ENCODE measurements at places on chromosomes 4 and X.

GRCh38 chr4:78951862-78952472, 12.7 kb upstream of the PAQR3 start:
- DNase-seq, result no peak

- DNase-seq, result no peak
Measured at GRCh38 chrX:39645178-39645895, 452.4 kb downstream of the BCOR start.

- no peak for DNase-seq
Measured at GRCh38 chrX:103688946-103689345, 2.4 kb upstream of the MORF4L2 start.

- no peak for DNase-seq
Measured at GRCh38 chr4:128649575-128650205, 159.8 kb upstream of the JADE1 start.

GRCh38 chrX:13223868-13224567, 95.8 kb downstream of the ATXN3L start:
- no peak for DNase-seq

GRCh38 chrX:12329476-12329875, 191.2 kb downstream of the FRMPD4 start:
- DNase-seq, result no peak

GRCh38 chr4:92646826-92647225, 343.1 kb downstream of the GRID2 start:
- no peak for DNase-seq

- DNase-seq, result no peak
Measured at GRCh38 chr4:123305736-123306135, 90.9 kb upstream of the SPRY1 start.

- no peak for DNase-seq
Measured at GRCh38 chrX:37672563-37672962, 13.0 kb upstream of the XK start.

GRCh38 chr4:147994491-147995385, 262.9 kb downstream of the ARHGAP10 start:
- DNase-seq, result no peak

GRCh38 chr4:5722328-5722727, 11.3 kb downstream of the EVC start:
- no peak for DNase-seq

DNA sequence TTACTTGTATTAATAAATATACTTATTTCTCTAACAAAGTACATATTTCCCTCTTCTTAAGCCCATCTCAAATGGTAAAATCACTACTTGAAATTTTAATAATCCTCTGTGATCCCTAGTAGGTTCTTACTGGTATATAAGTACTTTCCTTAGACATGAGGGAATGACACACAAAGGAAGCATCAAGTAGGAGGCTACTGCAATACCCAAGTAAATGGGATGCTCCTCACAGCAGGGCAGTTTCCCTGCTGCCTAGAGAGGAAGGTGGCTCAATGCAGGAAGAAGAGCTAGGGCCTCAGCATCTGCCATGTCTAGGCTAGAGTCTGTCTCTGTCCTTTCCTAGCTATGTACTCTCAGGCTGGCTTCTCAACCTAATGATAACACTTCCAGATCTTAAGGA, 122.1 kb upstream of the DIPK2B start:
- no peak for DNase-seq

GRCh38 chr4:53497487-53498244, 93.6 kb downstream of the LNX1 start:
- DNase-seq, result no peak

- no peak for DNase-seq
Measured at GRCh38 chr4:123200051-123200940, 196.3 kb upstream of the SPRY1 start.

GRCh38 chr4:288891-289290, 16.4 kb downstream of the ZNF732 start:
- no peak for DNase-seq

DNA sequence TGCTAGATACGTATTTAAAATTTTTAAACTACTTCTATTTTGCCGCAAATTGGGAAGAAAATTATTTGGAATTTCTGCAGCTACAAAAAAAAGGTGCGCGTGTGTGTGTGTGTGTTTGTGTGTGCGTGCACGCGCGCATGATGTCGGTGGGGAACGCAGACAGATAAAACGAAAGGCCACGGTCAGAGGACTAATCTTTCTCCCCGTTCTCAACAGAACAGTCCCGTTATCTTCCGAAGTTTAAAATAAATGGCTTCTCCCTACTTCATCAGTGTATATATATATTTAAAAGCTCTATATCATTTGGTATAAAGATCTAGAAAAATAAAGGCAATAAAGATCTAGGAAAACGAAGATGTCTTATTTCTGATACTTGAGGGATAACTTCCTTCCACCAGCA, 1.5 kb downstream of the MGARP start:
- no peak for DNase-seq

- DNase-seq, result no peak
Measured at GRCh38 chr4:172992648-172993378, 175.8 kb upstream of the GALNT7 start.

GRCh38 chr4:116982656-116983055, 102.7 kb downstream of the TRAM1L1 start:
- no peak for DNase-seq

DNA sequence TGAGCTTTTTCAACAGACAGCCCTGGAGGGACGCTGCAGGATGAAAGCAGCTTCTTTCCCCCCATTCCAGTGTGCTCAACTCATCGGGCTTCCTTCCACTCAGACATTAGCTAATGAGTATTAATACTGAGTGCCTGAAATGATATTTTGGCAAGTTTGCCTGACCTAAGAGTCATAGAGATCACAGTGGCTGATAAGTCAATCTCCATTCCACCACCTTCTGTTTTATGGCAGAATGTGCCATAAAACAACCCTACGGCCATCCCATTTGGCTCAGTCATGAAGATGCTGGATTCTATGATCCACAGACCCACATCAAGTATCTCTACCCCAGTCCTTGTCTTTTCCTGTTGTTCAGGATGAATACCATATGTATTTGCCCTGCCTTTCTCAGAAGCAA, 48.3 kb upstream of the MAB21L2 start:
- no peak for DNase-seq

DNA sequence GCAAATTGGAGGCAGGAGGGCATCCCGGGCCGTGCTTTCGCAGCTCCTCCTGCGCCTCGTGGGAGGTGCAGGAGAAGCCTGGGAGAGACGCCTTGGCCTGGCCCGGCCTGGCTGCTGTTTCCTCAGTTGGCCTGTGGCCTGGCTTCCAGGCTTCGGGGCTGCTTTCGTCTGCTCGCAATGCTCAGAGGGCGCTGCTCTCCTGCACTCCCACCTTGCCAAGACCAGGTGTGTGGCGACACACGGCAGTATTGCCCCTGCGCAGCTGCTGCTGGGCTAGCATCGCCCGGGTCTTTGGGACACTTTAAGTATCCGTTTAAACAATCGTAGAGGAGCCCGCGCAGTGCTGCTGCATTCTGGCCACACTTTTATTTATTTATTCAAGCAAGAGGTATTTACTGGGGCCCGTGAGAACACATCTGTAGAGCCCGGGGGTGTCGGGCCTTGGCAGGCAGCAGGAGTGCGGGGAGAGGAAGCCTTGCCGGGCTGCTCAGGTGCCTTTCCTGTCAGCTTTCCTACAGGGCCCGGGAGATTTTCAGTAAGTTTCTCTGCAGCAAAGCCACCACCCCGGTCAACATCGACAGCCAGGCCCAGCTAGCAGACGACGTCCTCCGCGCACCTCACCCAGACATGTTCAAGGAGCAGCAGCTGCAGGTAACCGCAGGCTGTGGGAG, 26.2 kb upstream of the HGFAC start:
- DNase-seq, result no peak

DNA sequence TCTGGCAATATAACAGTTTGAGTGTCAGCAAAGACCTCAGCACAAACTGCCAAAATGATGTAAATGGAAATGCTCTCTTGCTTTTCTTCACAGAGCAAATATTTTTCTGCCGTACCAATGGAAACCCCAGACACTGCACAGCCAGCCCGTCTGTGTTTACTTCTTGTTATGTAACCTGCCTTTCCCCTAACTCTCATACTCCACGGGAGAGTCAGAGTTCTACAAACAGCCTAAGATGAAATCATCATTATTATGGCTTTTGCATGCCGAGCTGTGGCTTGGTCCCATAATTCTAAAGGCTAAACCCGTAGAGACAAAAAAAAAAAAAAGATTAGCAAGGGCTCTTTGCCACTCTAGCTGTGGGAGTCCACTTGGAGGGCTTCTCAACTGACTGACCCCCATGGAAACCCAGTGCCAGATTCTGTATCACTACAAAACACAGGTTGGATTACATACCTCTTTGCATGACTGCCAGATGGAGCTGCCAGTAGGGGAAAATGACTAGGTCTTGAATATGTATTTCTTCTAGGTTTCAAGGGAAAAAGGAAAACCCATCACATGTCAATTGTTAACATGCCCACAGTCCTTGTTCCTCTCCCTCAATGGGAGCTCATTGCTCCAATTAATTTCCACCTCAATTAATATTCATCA, 197.2 kb upstream of the CNKSR2 start:
- DNase-seq, result no peak

Data from stimulated activated CD4-positive, alpha-beta T cell treated with anti-CD3 and anti-CD28 coated beads, Interleukin-1b, Interleukin-23, amount 100 ng/mL, for 1 hour (primary cell).